Activated CD4-positive, CD25-positive, alpha-beta regulatory T cell treated with anti-CD3 and anti-CD28 coated beads, Interleukin-2, amount 50 U/mL, for 72 hours (primary cell): ENCODE measurements at places on chromosomes 2 and 18.

DNA sequence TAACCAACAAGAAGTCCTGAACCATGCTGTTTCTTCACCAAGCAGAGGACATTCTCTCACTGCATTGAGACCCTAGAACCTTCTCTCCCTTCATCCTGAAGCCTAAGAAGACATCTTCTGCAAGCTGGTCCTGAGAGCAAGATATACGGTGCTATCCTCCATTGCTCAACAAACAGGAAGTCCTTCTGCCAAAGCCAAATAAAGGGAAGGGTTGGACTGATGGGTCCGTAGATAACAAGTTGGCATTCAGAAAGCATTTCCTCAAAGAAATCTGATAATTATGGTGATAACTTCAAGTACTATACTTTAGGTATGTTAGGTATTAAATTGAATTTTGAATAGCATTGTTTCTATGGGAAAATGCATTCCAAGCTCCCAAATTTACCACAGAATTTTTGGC, 23.3 kb downstream of the GRB14 start:
- no peak for DNase-seq

GRCh38 chr2:33056170-33056569, 109.4 kb downstream of the LTBP1 start:
- DNase-seq, result no peak

- no peak for DNase-seq
Observed at GRCh38 chr2:137115081-137115794, 349.9 kb downstream of the THSD7B start.

- DNase-seq, result no peak
Observed at GRCh38 chr18:43936176-43936575, 658.9 kb upstream of the SYT4 start.

DNA sequence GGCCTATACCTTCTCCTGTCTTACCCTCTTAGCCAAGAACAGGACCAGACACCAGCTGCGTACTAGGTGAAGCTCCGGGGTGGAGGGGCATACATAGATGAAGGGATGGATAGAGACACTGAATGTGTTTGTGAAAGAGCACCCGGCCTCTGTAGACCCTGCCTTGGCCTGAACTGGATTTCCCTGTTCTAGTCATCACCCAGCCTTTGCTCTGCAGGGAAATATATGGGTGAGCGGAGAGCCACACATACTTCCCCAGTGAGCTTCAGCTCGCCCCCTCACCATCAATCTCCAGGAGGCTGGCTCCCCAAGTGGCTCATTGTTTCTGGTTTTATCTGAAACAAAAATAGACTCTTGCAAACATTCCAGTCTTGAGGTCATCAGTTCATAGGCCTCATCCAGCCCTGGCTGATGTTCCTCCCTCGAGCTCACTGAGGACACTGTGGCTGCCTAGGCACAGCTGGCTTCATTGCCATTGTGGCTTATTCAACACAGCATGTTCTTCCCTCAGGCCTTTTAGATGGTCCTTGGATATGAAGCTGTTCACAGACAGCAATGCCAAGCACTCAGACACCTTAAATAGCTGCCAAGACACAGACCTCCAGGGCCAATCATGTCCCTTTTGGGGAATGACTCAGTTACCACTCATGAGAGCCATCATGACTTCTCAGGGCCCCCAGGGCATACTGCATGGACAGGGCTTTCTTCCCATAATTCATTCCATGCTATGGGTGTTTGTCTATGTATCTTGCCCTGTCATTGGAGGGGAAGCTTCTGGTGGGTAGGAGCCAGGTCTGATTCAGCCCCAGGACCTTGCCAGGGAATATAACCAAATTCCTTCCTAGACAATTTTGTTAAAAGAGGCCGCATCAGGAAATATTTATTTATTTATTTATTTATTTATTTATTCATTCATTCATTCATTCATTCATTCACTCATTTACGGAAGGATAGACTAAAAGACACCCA, 82.4 kb downstream of the TTC32 start:
- no peak for DNase-seq

DNA sequence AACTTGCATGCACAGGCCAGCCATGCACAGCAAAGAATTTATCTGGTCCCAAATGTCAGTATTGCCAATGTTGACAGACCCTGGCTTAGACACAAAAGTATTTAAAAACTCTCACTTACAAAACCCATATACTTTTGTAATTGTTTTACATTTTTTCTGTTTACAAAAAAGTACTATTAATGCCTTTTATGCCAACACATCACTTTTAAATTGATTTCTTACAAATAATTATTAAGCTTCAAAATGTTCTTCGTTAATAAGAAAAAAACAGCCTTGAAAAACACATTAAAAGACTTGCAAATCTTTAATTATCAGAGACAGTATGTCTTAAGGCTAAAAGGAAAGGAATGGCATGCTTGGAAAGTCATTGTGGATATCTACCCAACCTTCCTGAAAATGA, 181.3 kb upstream of the TWIST2 start:
- no peak for DNase-seq

DNA sequence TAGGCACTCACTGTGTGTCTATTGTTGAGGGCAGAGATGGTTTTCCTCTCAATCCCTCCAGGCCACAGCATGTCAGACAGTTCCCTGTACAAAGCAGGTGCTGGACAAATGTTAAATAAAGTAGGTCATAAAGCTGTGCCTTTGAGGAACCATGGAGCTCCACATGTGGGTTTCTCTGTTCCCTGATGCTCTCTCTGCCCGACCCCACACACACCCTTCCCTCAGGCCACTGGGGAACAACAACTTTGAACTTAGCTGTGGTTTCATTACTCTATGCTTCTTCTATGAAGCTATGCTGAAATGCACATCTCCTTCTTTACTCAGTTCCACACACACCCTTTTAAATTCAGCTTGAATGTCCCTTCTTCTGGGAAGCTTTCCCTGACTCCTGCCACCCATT, 415.3 kb downstream of the HRH4 start:
- DNase-seq, result no peak

DNA sequence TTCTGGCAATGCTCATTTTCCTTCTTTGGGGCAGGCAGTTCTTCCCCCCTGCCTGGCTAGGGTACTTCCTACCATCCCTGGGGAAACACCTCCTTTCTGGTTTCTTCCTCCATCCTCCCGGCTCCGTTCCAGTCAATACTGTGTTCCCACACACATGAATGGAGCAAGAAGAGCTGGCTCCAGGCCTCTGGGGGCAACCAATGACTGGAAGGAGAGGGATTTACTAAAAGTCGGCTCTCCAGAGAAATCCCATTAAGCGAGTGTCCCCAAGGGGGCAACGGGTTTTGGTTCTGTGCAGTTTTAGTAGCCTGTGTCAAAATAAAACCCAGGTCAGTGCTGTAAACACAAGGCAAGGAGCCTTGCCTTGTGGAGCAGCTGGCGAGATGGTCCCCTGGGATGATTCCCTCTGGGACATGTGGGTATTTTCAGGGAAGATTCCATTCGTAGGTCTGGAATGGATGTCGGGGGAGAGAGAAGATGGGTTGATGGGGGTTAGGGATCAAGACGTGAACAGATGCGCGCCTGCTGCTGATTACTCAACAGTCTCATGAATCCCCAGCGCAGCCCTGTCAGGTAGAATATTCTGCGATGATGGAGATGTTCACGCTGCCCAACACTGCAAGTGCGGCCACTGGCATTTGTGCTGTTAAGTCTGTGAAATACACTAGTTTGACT, 32.0 kb downstream of the EMILIN2 start:
- no peak for DNase-seq

GRCh38 chr2:166610180-166610912, 116.3 kb upstream of the SCN7A start:
- DNase-seq, result no peak

- DNase-seq, result no peak
Observed at GRCh38 chr18:60038731-60039130, 138.9 kb downstream of the PMAIP1 start.

GRCh38 chr2:21916934-21917522, 793.3 kb downstream of the TDRD15 start:
- DNase-seq, result no peak

GRCh38 chr2:150088538-150088937, 398.9 kb downstream of the RND3 start:
- DNase-seq, result no peak

DNA sequence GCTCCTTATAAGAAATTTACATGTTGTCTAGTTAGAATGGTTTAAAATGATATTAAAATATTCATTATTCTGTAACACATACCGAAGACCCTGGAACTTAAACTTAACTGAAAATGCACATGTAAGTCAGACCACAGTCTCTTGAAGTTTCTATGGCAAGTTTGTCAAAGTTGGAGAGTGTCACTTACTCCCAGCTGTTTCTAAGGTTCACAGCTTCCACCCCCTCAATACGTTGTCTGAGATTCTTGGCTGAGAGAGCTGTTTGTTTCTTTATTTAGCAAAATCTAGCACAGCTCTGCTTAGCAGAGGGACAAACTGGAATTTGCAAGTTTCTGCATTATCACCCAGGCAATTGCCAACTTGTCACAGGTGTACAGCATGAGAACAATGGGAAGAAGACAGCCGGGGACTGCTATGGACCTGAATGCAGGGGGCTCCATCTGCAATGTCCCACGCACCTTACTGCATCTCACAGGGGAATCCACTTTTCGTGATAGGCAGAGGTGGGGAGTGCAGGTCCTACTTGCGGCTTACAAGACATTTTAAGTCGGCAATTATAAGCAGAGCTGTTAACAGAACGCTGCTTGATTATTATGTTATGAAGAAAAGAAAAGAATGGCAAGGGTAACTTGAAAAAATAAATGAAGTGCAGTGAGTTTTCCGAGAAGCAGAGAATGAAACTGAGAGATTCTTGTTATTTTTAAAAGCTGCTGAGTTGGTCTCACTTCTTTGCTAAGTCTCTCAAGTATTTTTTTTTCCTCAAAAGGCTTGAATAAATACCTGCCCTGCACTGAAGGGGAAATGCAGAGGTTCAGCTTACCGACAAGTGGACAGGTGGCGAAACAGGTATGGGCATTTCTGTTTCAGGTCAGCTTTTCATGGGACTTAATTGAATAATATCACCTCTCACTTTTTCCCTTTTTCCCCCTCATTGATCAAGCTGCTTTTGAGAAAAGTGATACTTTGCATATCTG, 1072.1 kb upstream of the FANCL start:
- no peak for DNase-seq

GRCh38 chr2:226618875-226619605, 180.6 kb downstream of the IRS1 start:
- DNase-seq, result no peak

DNA sequence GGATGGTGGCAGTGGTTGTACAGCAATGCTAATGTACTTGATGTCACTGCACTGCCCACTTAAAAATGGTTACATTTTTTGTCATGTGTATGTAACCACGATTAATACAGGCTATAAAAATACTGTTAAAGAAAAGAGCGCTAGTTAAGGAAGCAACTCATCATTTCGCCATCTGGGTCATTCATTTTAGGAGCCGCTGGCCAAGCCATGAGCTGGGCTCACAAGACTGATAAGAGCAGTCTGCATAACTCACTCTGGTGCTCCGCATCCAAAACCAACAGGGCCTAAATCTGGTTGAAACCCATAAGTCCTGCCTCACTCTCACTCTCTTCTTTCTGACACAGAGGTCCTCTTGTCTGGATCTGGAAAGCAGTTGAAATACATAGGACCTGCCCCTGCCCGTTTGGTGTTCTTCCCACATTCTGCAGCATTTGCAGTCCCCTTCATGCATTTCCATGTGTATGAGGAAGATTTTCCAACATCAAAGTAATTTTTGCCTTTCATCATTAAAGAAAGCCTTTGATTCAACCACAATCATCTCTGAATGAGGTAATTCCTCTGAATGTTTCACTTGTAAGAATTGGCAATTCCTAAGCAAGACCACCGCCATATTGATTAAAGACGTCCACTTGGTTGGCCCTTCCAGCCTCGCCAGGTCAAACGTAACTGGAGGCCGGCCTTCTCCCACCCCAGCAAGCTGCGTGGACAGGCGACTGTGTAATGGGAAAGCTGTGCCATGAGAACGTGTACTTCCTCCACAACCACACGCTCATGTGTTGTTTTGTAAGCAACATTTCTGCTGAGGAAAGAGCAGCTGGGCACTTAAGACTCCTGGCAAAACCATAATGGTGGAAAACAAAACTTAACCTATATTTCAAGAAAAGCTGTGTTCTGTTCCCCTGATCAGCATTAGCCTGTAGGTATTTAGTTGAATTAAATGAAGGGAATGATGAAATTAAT, 112.2 kb downstream of the VAPA start:
- no peak for DNase-seq

GRCh38 chr2:43984533-43984932, 11.3 kb downstream of the LRPPRC start:
- DNase-seq, result no peak

DNA sequence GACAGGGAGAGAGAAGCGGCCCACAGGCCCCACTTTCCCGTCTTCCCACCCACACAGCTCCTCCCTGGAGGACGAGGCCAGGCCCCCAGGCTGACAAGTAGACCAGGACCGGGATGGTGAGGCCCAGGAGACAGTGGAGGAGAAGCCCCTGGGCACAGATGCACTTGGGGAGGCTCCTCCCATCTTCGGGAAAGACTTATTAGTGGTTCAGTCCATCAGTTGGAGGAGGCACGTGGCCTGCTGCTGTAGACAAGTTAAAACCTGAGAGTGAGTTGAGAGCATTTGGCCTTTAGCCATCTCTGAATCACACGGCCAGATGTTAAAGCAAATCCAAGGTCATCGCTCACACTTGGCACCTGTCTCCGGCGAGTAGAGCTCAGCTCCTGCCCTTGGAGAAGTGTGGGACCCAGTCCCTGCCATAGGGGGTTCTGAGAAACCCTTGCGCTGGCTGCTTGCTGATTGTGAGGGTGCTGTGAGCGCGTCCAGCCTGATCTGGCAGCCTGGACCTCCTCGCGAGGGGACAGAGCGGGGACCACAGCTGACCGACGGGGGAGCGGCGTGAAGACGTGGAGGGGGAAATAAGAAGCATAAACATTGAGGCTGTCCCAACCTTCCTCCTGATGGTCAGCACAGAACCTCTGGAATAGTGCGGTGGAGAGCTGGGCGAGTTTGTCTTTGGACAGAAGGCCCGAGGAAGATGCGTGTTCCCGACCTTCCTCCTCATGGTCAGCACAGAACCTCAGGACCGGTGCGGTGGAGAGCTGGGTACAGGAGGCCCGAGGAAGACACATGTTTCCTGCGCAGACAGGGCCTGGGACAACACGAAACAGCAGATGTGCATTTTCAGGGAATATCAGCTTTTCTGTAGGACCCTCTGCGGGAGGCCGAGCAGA, 24.7 kb upstream of the ALLC start:
- peak; percentile 11 for DNase-seq
